ENCODE measurements at places on chromosomes 1 and 21. TPM values are rescaled to one million over a fixed set of nuclear protein-coding genes. Genes with fewer than 3 reads are reported as not detected.

DNA sequence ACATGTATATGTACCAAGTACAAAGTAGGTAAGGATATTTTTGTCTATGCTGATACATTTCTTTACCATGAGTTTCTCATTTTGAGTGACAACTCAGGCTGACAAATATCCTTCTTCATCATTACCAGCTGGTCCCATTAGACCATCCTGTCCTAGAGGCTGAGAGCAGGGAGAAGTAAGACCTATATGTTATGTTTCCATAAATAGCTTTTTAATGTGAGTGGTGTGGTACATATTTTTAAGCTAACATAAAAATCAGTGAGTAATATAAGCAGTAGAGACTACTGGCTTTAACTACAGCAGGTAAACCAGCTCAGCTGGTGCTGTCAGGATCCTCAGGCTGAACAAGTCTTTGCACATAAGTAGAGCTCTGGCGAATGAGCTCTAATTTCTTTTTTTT is 62.4 kb downstream of the CLEC20A start:
- no peak for DNase-seq

GORAB gene
- total RNA-seq, result 6.2 TPM

TNFRSF4 gene
- not detected for total RNA-seq

- peak; percentile 93 for DNase-seq
These were observed 19.3 kb upstream of the SAMD11 start for GRCh38 chr1:904310-904950.

DNA sequence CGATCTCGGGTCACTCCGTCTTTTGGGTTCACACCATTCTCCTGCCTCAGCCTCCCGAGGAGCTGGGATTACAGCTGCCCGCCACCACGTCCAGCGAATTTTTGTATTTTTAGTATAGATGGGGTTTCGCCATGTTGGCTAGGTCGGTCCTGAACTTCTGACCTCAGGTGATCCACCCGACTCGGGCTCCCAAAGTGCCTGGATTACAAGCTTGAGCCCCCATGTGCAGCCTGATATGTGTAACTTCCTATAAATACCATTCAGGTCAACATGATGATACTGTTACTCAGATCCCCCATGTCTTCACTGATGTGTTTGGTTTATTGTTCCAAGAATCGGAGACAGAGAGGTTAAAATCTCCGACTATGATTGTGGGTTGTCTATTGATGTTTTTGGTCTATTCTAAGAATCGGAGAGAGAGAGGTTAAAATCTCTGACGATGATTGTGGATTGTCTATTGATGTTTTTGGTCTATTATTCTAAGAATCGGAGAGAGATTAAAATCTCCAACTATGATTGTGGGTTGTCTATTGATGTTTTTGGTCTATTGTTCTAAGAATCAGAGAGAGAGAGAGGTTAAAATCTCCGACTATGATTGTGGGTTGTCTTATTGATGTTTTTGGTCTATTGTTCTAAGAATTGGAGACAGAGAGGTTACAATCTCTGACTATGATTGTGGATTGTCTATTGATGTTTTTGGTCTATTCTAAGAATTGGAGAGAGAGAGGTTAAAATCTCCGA is 17.0 kb downstream of the C1orf159 start:
- DNase-seq, result no peak

GRCh38 chr1:21869620-21870121 is 57.6 kb downstream of the LDLRAD2 start:
- DNase-seq, result peak; percentile 76

GRCh38 chr1:221435504-221435904 is 306.4 kb downstream of the DUSP10 start:
- DNase-seq, result peak; percentile 57

LCE3D gene
- not detected for total RNA-seq

DNA sequence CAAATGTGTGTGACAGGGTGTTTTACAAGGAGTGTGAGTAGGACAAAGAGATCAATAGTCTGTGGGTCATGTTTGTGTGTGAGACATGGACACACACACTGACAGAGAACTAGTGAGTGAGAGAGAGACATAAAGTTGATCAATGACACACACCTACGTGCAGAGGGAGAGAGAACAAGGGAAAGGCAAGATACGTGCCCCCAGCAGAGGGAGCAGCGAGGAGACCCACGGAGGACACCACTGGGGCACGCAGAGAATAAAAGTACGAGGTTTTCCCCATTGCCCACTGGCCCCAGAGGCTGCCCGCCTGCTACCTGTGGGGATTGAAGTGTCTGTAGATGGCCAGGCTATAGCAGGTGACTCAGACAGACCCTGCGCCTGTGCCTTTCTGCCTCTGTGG is 130.2 kb upstream of the CSF3R start:
- DNase-seq, result no peak

GRCh38 chr1:28099050-28099769 is 10.8 kb upstream of the EYA3 start:
- no peak for DNase-seq

GRCh38 chr21:25956993-25957714 is 213.4 kb downstream of the APP start:
- no peak for DNase-seq

DNA sequence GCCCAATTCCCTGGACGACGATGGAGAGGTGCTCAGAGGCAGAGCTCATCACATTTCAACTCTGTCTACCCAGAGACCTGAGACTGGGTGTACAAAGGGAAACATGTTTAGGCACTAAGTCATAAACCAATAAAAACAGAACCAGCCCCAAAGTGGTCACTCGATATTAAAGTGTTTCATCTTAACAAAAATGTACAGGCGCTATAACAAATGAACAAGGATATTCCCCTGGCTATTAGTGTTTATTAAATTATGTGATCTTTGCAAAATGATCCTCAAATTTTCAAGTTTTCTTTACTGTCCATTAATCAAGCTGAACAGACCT is 43.6 kb downstream of the NPHP4 start:
- DNase-seq, result no peak

DNA sequence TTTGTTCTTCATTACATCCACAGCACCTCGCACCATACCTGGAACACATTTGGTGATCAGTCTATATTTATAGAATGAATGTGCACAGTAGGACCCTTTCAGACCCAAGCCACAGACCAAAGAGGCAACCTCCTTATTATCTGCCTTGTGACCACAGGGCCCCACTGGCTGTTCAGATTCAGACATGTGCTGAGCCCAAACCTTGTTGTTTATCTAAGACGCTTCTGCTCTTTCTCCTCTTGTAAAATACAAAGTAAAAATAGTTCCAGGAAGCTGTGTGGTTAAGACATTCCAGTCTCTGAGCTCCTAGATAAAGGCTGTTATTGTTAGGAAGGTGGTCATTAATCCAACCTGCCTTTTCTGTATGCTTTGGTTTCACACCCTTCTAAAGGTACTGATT is 3.6 kb upstream of the SCMH1 start:
- DNase-seq, result no peak

LCE2C gene
- total RNA-seq, result not detected

GRCh38 chr1:168835176-168835575 is 106.2 kb upstream of the DPT start:
- no peak for DNase-seq

GRCh38 chr1:216045400-216045799 is 377.8 kb downstream of the USH2A start:
- peak; percentile 73 for DNase-seq

DNA sequence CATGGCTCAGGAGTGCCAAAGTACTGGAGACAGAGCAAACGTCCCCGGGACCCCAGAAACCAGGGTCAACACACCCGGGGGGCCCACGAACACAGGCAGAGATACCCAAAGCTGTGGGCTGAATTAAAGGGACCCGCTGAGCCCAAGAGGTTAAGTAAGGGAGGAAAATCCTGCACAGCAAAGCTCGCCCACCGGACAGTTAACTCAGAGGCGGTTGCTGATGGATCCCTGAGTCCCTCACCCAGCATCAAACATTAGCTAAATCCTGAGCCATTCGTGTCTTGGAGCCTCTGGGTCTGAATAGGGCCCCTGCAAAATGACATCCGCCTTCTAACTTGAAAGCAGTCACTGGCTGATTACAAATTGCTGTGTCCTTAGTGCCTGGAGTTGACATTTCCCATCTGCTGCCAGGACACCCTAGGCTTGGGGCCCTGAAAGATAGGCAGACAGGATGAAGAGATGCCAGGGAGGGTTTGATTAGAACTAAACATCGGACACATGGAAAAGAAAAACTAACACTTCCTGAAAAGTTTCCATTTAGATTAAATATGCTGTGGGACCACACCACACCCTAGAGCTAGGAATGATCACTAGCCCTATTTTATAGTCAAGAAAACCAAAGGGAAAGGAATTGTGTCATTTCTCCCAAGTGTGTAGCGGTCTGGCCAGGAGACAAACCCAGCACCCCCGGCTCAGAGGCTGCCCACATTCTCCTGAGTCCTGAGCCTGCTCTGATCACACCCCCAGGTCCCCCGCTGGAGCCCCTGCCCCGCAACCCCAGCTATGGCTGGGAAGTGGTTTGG is 239.3 kb downstream of the NPHP4 start:
- no peak for DNase-seq

- peak; percentile 46 for DNase-seq
These were observed 710 bp upstream of the SLC30A1 start for GRCh38 chr1:211579440-211580302.

- no peak for DNase-seq
These were observed 8.3 kb upstream of the VN1R5 start for GRCh38 chr1:247247568-247247967.

DNA sequence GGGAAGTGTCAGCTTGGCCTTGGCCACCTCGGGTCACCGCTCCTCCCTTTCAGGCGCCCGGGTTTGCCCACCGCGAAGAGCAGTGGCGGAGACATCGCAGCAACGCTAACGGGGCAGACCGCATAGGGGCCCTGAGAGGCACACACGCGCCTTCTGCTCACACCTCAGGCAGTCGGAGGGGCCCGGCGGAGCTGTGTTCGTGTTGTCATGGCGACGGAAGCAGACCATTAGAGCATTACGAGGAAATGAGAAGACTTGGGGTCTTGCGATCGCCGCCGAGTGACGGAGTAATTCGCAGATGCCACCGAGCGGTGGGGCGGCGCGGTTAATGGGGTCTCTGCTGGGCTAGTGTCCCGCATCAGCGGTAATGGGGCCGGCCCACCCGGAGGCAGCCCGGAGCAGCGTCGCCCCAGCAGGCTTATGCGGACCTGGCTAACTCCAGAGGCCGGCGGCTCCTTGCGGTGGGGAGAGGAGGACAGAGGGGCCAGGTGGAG is 144.1 kb downstream of the TNR start:
- DNase-seq, result no peak

DNA sequence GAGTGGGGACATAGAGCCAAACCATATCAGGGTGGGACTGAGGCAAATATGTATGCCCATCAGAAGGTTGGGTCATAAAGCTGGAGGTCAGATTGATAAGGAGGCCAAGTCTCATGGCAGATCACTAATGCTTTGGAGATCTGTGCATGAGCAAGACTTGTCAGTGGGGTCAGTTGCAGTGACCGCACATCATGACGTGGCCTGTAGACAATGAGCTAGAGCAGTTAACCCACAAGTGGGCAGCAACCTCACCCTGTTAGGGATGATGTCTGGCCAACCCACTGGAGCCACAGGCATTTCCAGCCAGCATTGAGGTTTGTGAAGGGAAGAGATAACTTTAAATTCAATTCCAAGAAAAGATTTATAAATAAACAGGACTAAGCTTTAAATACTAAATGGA is 66.7 kb downstream of the XCL1 start:
- DNase-seq, result no peak

TMIGD3 gene
- total RNA-seq, result not detected

DNA sequence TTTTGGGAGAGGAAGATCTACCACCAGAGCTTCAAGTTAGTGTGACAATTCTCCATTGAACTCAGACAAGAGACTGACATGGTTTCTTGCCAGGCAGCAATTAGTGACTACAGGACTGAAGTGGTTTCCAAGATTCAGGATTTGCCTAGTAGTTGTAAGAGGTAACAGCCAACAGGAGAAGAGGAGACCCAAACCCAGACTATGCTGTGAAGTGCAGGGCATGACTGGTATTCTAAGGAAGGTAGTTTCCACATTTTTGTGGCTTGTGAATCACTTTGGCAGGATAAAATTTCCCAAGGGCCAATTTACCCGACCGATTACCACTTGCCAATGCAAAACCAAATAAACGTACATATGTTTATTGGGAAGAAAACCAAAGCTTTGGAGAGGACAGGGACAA is 14.7 kb upstream of the RAP1A start:
- no peak for DNase-seq
